ENCODE measurements at places on chromosomes 16 and 17.

GRCh38 chr17:78736526-78737079 is 45.5 kb downstream of the CYTH1 start:
- no peak for DNase-seq

GRCh38 chr16:78773706-78774105 is 674.3 kb downstream of the WWOX start:
- no peak for DNase-seq

DNA sequence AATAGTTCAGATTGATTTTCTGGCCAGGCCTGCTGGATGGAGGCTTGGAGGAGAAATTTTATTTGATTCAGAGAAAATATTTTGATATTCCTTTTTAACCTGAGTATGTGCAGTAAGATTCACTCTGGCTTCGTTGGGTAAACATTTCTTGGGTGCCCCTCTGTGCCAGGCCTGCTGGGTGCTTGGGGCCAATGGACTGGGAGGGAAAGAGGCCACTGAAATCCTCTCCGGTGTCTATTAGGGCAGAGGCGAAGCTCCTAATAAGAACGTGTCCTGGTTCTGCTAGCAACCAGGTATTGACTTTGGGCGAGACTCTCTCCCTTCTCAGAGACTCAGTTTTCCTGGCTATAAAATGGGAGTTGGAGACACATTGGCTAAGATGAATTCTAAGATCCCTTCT is 122.5 kb downstream of the CYLD start:
- DNase-seq, result no peak

- no peak for DNase-seq
These were observed 101.7 kb downstream of the MAP2K6 start for GRCh38 chr17:69516225-69516624.

DNA sequence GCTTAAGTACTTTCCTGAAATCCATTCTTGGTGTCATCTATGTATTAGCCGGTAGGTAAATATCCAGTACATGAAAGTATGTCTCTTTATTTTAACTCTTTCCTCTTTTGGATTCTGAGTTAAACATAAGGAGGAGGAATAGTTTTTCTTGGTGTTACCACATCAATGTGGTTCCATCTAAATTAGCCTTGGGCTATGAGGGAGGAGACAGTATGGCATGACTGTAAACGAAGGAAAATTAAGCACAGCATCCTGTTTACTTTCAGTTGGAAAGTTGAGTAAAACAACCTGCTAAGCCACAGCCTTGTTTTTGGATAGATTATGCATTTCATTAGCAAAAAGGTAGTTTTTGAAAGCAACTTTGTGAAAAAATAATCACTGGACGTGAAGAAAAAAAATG is 693.0 kb upstream of the SOX9 start:
- DNase-seq, result no peak

- DNase-seq, result no peak
These were observed 13.5 kb downstream of the SLC46A1 start for GRCh38 chr17:28392491-28392890.

DNA sequence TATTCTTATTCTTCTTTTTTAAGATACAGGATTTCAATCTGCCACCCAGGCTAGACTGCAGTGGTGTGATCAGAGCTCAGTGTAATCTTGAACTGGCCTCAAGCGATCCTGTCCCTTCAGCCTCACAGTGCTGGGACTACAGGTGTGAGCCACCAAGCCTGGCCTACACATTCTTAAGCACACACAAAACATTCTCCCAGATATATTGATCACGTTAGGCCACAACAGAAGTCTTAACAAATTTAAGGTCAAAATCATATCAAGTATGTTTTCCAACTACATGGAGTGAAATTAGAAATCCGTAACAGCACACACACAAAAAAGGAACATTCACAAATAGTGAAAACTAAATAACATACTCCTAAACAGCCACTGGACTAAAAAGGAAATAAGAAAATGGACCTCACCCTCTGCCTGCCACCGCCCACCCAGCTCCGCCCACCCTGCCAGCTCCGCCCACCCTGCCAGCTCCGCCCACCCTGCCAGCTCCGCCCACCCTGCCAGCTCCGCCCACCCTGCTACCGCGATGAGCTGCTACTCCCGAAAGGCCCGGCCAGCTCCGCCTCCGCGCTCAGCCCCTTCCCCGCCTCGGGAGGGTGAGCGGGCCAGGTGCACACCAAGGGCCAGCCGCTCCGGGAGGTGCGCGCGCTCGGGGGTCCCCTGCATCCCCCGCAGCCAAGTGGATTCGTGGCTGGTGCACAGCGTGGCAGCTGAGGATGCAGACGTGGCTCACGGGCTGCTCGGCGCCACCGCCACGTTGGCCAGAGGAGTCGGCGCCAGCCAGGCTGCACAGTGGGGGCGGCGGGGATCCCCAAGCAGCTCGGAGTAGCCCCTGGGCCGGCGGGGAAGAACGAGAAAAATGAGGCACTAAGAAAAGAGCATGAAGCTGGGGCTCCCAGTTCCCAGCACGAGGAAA is 41.2 kb downstream of the C16orf87 start:
- peak; percentile 74 for DNase-seq

DNA sequence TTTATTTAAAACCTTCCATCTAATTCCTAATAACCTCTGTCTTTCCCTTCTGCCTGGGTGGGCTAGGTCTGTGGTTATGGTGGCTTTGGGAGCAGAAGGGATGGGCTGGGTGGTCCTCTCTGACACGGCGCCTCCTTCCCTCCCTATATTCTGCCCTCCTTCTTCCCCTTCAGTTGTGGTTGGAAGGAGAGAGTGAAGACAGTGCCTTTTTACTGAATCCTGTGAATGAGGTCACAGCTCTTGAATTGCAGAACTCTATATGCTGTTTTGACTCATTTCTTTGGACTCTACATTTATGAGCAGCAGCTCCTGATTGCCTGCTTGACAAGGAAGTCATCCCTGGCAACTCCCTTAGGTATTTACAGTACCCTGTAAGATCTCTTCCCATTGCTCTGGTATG is 256.0 kb upstream of the ELAC2 start:
- DNase-seq, result peak; percentile 24

DNA sequence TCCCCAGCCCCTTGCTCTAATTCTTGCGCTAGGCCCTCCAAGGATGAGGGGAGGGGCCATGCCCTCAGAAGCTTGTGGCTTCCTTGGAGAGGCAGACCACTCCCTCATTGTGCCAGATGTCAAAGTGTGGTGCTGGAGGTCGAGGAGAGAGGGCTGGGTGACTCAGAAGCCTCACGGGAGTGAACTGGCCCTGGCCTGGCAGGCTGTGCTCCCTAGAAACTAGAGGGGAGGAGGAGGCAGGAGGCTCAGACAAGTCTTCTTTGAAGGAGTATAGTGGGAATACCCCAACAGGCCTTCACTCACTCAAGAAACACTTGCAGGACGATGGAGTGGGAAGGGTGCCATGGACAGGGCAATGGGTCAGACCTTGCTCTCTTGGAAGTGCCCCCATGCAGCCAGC is 18.5 kb downstream of the ANKRD40 start:
- DNase-seq, result peak; percentile 63

DNA sequence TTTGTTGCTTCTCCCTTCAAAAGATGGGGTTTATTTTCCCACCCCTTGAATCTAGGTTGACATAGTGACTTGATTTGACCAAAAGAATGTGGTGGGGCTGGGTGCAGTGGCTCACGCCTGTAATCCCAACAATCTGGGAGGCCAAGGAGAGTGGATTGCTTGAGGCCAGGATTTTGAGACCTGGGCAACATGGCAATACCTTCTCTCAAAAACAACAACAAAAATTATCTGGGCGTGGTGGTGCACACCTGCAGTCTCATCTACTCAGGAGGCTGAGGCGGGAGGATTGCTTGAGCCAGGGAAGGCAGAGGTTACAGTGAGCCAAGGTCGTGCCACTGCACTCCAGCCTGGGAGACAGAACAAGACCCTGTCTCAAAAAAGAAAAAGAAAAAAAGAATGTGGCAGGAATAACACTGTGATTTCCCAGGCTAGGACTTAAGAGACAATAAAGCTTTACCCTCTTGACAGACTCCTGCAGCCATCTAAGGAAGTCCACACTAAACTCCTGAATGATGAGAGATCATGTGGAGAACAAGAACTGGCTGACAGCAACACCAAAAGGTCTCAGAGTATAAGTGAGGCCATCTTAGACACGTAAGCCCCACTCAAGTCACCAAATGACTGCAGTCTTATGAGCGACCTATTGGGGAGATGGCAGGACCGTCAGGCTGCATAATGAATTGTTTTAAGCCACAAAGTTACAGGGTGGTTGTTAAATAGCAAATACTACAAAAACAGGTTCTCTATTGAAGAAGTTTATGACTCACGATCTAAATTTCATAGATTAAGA is 37.0 kb downstream of the FBXL20 start:
- no peak for DNase-seq

DNA sequence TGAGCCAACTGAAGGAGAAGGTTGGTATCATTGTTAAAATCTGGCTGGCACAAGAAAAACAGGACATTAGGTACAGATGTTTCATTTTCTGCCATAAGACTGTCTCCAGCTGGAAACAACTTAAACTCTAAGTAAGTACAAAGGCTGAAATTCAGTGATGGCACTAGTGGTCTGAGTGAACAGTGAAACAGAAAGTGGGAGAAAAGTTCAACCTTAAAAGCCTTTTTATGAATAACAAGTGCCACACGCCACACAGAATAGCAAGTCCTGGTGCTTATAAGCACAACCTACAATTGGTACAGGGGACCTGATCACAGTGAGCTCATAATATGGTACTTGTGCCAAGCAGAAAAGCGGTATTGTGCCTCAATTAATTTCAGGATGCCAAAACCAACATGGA is 56.7 kb downstream of the CEP112 start:
- no peak for DNase-seq

GRCh38 chr17:17448076-17448475 is 28.7 kb upstream of the MED9 start:
- no peak for DNase-seq

DNA sequence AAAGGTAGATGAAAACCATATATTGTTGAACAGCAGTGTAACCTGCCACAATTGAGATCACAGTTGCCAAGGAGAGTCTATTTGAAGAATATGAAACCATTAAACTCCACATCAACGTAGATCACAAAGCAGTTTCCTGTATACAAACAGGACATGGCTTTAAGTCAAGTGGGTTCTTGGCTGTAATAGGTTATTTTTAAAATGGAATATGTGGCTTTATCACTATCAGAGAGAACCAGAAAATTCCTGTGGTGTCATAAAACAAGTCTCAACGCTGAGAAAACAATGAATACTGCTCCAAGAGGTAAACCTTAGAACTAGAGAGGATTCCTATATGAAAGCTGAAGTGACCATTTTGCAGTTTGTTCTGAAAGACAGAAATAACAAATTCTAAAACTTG is 999.7 kb downstream of the CDH11 start:
- no peak for DNase-seq

DNA sequence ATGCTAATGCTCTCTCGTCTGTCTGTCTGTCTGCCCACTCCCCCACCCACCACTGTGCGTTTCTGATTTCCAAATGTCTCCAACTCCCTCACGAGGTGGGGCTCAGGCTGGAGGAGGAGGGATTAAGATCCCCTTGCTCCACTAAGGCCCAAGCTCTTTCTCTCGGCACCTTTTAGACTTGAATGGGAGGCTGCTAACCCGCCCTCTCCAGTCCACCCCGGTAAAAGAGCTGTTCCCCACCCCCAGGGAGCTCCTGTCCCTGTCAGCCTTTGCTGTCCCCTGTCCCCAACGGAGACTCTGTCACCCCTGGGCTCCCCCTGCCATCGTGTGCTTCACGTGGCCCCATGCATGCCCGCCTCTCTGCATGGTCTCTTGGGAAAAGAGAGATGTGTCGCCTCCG is 68.5 kb upstream of the PLCG2 start:
- DNase-seq, result no peak

- DNase-seq, result no peak
These were observed 17.5 kb downstream of the ITGB3 start for GRCh38 chr17:47270946-47271705.

DNA sequence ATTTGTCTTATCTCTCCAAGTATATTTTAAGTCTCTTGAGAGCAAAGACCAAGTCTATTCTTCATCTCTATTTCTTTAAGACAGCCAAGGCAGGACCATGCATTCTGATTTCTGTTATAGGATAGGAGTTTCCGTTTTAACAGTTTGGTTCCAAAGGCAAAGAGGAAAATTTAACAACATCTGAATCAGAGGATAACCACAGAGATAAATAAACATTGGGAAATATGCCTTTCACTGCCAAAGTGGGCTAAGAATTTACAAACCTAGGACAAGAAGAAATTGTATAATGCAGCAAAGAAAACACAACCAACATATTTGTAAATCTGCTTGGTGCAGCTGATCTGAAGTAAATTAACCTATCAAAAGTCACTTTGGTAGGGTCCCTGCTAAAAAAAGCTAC is 37.7 kb downstream of the USP32 start:
- DNase-seq, result peak; percentile 75

DNA sequence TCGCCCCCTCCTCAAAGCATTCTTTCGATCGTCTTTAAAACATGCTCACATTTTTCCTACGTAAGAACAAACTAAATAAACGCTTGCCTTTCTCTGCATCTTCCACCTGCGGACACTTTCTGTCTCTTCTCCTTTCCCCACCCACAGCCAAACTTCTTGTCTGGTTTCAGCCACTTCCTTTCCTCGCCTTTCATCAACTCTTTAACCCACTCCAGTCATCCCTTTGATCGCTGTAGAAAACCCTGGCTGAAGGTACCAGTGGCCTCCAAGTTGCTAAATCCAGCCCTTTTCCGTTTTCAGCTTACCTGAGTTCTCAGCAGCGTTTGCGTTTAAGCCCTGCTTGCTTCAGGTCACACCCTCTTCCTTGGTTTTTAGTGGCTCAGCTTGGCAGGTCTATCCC is 483 bp downstream of the RPA1 start:
- DNase-seq, result peak; percentile 11

GRCh38 chr16:35561346-35561745 is 2101.9 kb downstream of the TP53TG3F start:
- DNase-seq, result no peak

GRCh38 chr16:61128545-61129323 is 907.5 kb downstream of the CDH8 start:
- no peak for DNase-seq

- DNase-seq, result no peak
These were observed 772 bp upstream of the SHISA6 start for GRCh38 chr17:11240041-11240840.

DNA sequence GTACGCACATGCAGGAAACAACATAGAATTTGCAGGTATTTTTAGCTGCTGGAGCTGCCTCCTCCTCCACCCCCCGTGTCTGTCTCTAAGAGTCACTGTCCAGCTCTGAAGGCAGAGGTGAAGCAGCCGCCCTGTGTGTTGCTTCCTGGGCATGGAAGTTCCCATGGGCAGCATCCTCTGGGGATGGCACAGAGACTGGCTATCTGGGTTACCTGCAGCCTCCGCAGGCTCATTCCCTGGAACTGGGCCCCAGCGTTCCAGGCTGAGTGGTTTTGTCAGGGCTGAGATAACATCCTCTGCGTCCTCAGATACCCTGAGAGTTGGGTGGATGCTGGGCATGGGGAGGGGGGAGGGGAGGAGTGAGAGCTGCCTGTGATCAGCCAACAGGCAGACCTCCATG is 41.5 kb upstream of the MRTFB start:
- no peak for DNase-seq
